Endodermal cell (in vitro differentiated cells): ENCODE measurements at places on chromosomes 5 and 9. TPM values are rescaled to one million over a fixed set of nuclear protein-coding genes. Genes with fewer than 3 reads are reported as not detected.
A peak's percentile ranks its signal among the peaks of the same experiment; 100 is the strongest.

GRCh38 chr9:71549023-71549422 is 219.3 kb downstream of the CEMIP2 start:
- H3K4me1 ChIP-seq, result no peaks in the 10 kb centered on the region
- DNase-seq, result no peak
- H3K27ac ChIP-seq, result no peak overlapping the region
- H3K4me3 ChIP-seq, result no peak overlapping the region
- no peaks in the 10 kb centered on the region for H3K36me3 ChIP-seq

DNA sequence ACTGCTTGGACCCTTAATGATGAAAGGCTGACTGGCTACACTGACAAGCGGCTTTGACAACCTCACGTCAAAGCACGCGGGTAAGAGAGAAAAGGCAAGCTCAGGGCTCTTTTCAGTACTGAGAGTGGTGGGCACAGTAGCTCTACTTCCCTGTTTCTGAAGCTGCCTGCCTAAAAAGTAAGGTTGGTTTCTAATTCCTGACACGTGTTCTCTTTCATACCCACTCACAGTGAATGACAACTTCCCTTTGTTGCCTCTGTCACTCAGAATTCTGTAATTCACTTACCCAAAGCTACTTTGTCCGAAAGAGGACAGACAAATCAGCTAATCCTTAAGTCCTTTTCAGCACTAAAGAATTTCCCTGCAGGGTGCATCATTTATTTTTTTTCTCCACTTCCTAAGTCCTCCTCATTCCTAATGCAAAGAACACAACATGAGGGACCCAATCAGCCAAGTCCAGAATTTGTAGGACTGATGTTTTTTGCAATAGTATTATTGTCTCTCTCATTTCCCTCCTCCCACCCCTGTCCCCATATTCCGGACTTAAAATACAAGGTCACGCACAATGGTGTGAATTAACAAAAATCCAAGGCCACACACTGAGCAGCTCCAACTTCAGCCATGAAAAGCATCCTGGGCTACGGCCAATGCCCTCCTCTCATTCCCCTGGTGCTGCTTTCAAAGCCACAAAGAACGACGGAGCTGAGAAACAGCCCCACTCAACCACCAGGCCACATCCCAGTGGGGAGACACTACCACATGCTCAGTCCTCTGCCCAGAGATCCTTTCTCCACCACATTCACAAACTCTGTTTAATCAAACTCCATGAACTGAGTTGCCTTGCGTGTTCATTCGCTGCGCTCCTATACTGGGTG is 221.0 kb downstream of the TSSK1B start:
- H3K36me3 ChIP-seq, result peaks cover 9% of the 10 kb centered on the region
- peak overlapping the region; percentile 62 for H3K27ac ChIP-seq
- H3K27me3 ChIP-seq, result no peaks in the 10 kb centered on the region
- no peak overlapping the region for H3K4me3 ChIP-seq
- peak; percentile 47 for DNase-seq

GRCh38 chr5:147956064-147956841 is 49.9 kb upstream of the C5orf46 start:
- no peaks in the 10 kb centered on the region for H3K36me3 ChIP-seq
- DNase-seq, result no peak
- H3K27me3 ChIP-seq, result no peaks in the 10 kb centered on the region
- no peak overlapping the region for H3K4me3 ChIP-seq
- H3K4me1 ChIP-seq, result peaks cover 4% of the 10 kb centered on the region

- H3K4me1 ChIP-seq, result peaks cover 3% of the 10 kb centered on the region
- H3K27me3 ChIP-seq, result no peaks in the 10 kb centered on the region
- no peaks in the 10 kb centered on the region for H3K36me3 ChIP-seq
- DNase-seq, result no peak
- H3K4me3 ChIP-seq, result no peak overlapping the region
- no peak overlapping the region for H3K27ac ChIP-seq
Measured at GRCh38 chr5:17314907-17315471, 97.6 kb downstream of the BASP1 start.

GRCh38 chr9:133998915-133999595 is 6.9 kb upstream of the VAV2 start:
- H3K4me3 ChIP-seq, result no peak overlapping the region
- no peaks in the 10 kb centered on the region for H3K36me3 ChIP-seq
- H3K27ac ChIP-seq, result no peak overlapping the region

Gene PAEP
- total RNA-seq, result not detected in 2 replicates

Gene SOX30
- 0.36 and 0.48 TPM in 2 replicates for total RNA-seq
